ENCODE measurements at places on chromosomes 7 and 10.

GRCh38 chr7:145216866-145217265, 381.0 kb upstream of the TPK1 start:
- no peak for DNase-seq

DNA sequence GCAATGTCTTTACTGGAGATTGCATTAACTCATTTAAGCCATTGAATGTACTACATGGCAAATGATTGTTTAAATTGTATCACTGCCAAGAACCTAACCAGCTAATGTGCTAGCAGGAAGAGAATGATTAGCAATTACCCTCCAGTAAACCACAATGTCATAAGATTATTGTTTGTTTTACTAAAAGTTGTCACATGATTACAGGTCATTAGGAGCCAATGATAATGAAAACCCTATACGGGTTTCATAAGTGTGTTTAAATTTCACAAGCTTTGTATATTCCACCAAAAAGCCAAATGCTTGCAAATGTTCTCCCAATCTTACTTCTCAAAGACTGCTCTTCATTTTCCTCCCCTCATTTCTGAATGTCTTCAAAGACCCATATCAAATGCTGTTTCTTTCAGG, 76.5 kb upstream of the PPP1R3C start:
- no peak for DNase-seq

- DNase-seq = no peak
These were observed 3.1 kb upstream of the ABCC2 start for GRCh38 chr10:99779335-99779734.

GRCh38 chr7:37376386-37376785, 72.3 kb downstream of the ELMO1 start:
- DNase-seq = peak; percentile 30

- DNase-seq = no peak
These were observed 51.4 kb downstream of the BTAF1 start for GRCh38 chr10:91974960-91975359.

DNA sequence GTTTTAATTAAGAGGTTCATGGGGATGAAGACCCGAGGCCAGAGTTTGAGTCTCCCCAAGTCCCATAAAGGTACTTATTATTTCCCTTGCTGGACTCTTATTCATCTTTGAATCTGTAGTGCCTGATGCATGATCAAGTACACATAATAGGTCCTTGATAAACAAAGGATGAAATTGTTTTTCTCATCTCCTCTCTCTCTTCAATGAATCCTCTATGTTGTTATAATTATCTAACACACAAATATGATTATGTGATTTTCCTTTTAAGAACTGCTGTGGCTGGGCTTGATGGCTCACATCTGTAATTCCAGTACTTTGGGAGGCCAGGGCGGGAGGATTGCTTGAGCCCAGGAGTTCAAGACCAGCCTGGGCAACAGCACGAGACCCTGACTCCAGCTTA, 117.7 kb downstream of the BAMBI start:
- DNase-seq = no peak

DNA sequence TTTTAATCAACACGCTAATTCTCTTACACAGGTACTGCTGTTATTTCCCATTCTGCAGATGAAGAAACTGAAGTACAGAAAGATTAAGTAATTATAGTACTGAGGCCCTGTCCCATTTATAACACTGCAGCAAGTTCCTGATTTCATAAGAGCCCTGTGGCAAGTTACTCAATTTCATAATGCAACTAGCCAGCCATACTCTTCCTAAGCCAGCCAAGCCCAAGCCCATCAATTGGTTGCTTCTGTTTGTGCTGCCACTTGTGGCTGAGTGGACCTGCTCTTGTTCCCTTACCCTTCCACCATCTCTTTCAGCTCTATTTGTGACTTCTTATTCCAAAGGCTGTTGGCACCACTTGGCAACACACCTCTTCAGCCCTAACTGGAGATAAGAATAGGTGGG, 19.7 kb upstream of the PRPF18 start:
- no peak for DNase-seq

GRCh38 chr7:115047958-115048720, 126.2 kb downstream of the MDFIC start:
- DNase-seq = no peak

GRCh38 chr7:155769701-155770100, 42.6 kb downstream of the SHH start:
- no peak for DNase-seq

- no peak for DNase-seq
These were observed 54.2 kb upstream of the SVIL start for GRCh38 chr10:29689001-29689400.

- DNase-seq = no peak
These were observed 104.6 kb downstream of the PPP1R9A start for GRCh38 chr7:95011995-95012394.

GRCh38 chr10:122560279-122560804, at the start of gene DMBT1:
Gene DMBT1 (plus strand): TSS chr10:122560754. CDS start chr10:122560771, 17 bp downstream.
- DNase-seq = no peak

- DNase-seq = no peak
These were observed 43.5 kb downstream of the PDLIM1 start for GRCh38 chr10:95247200-95247880.

DNA sequence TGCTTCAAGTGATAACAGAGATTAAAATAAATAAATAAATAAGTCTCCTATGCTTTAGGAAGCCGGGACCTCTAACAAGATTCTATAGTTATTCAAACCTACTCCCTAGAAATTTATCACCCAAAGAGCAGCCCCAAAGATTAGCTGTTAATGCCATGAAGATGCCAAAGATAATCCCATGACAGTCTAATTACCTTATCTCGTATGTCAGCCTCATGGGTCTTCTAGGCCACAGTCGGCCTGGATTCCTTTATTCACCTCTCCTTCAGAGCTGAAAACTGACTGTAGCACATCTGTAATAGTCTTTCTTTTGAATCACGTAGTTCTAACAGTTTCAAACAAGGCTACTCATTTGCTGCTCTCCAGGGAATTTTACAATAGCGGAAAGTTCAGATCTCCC, 24.2 kb downstream of the COL1A2 start:
- no peak for DNase-seq

DNA sequence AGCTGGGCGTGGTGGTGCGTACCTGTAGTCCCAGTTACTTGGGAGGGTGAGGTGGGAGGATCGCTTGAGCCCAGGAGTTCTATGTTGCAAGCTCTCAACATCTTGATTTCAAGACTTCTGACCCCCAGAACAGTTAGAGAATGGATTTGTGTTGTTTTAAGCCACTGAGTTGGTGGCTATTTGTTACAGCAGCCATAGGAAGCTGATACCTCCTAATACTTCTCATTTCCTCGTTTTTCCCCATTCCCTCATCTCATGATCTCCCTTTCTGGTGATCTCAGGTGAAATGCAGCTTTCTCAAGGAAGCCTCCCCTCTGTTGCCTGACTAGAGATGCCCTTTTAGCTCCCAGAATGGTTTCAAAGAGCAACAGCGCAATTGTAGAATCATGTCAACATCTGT, 378.8 kb downstream of the TYW1 start:
- DNase-seq = no peak

DNA sequence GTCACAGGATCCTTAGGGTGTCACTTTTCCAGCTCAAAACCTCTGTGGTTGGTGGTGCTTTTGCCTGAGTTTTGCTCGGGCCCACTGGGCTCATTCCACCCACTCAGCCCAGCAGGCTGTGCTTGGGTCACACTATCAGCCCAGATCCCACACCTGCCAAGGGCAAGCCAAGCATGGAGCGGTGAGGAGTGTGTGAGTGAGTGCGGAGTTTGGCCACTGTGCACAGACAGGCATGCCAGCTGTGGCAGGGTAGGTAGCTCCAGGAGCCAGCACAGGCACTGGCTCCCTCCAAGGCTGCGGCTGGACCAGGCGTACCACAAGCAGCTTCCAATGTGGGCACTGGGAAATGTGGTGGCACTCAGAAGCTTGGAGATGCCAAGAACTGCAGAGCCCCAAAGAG, 43.9 kb upstream of the TECTB start:
- DNase-seq = no peak

DNA sequence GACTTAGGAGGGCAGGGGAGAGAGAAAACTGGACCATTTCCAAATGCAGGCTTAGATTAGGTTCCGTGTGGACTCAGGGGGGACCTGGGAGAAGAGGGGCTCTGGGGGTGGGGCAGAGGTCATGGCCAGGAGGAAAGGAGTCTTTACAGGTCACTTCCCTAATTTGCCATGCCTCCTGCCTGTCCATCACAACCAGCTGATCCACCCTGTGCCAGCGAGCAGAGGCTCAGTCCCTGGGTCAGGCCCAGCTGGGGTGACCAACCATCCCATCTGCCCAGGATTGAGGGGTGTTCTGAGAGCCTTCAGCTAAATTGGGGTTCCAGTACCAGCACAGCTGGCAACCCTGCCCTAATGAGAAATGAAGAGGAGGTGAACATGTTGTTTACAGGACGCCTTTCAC, 84.6 kb upstream of the CACUL1 start:
- no peak for DNase-seq

DNA sequence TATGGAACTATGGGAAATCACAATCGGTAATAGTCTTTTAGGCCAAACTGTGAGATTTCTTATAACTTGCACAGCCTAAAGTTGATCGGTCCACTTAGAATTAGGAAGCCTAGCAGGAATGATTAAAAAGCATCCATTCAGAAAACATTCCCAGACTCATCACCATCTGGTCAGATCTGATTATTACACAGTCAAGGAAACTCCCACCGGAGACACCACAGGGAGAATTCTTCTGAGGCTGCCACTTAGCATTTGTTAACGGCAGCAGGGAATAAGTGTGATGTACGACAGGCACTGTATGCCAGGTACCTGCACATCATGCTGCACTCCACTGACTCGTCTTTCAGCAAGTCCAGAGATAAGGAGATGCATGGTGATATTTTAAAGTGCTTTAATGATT, 227.6 kb upstream of the STEAP1 start:
- DNase-seq = no peak

GRCh38 chr7:22302951-22303423, 54.0 kb downstream of the RAPGEF5 start:
- DNase-seq = no peak

DNA sequence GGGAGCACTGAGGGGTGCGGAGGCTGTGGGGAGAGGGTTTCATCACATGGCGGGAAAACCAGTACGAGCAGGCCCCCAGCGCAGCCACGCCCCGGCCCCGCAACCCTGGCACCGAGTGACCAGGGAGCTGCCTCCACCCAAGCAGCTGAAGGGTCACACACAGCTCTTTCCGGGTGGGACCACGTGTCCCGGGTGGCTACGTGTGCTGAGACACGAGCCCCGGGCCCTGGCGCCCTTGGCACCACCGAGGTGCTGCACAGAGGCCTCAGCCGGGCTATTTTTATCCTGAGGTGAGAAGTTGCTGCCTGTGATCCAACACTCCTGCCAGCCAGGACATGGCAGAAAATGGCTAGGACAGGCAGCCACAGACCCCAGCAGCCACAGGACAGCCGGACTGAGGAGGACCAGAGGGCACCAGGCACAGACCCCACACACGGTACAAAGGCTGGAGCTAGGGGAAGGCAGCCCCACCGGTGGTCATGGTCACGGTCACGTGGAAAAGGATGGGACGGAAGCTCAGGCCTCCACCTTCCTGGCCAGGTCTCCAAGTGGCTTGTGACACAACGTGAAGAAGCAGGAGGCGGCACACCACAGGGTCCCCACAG, 223.7 kb downstream of the MAD1L1 start:
- no peak for DNase-seq

- no peak for DNase-seq
These were observed 144.2 kb upstream of the TNRC18 start for GRCh38 chr7:5567790-5568189.

DNA sequence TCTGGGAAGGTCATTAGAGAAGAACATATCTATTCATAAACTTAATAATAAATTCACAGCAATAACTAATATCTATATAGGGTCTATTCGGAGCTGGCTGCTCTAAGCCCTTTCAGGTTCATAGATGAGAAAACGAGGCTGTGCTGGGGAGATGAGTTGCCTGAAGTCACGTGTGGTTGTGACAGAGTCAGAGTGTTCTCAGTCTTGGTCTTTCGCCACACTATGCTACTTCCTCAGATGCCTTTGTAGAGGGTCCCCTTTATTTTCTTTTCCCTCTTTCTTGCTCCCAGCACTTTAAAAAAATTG, 43.7 kb upstream of the FAM180A start:
- DNase-seq = no peak

- DNase-seq = peak; percentile 11
These were observed 106.9 kb upstream of the RHEB start for GRCh38 chr7:151626422-151627115.

GRCh38 chr10:30591249-30591670, 38.3 kb downstream of the LYZL2 start:
- no peak for DNase-seq

DNA sequence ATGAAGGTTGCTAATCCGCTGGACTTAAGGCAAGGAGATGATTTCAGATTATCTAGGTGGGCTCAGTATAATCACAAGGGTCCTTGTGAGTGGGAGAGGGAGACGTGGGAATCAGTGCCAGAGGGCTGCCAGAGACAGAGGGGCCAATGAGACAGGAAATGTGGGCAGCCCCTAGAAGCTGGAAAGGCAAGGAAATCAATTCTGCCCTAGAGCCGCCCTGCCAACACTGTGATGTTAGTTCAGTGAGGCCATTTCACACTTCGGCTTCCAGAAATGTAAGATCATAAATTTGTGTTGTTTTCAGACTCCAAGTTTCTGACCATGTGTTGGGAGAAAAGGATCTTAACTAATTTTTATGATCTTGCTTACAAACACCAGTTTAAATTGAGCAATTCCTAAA, 3.6 kb upstream of the GPNMB start:
- no peak for DNase-seq
